Activated gamma-delta T cell (primary cell): ENCODE measurements at places on chromosomes 1 and 21.

DNA sequence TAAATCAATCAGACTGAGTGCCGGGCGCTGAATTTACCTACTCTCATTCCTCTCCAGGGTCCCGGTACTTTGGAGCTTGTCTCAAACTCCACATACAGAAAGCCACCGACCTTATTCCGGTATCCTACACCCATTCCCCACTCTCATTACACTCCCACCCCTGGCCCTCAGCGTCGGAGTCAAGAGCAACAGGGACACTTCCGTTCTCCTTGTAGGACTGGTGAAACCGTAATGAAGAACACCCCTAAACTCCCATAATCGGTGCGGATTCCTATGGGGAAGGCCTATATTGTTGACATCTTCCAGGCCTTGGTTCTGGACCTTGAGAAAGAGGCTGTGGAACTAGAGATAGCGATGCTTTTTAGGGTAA lies 798 bp downstream of the ZBED6 start:
- no peak for DNase-seq

- no peak for DNase-seq
Observed at GRCh38 chr1:29520571-29521437, 284.5 kb downstream of the PTPRU start.

DNA sequence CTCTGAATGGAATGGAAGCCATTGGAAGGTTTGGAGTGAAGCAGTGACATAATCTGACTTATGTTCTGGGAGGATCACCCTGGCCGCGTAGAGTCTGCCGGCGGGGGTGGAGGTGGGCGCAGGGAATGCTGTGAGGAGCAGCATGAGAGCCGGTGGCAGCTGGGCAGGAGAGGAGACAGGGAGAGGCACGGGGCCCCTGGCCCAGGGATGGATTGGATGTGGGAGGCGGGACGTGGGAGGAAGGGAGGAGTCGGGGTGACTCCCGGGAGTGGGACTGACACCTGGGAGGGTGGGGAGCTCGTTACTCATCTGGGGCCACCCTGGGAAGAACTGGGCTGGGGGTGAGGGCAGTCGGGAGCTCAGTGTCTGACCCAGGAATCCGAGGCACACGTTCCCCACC lies 10.4 kb upstream of the KCNAB2 start:
- no peak for DNase-seq

DNA sequence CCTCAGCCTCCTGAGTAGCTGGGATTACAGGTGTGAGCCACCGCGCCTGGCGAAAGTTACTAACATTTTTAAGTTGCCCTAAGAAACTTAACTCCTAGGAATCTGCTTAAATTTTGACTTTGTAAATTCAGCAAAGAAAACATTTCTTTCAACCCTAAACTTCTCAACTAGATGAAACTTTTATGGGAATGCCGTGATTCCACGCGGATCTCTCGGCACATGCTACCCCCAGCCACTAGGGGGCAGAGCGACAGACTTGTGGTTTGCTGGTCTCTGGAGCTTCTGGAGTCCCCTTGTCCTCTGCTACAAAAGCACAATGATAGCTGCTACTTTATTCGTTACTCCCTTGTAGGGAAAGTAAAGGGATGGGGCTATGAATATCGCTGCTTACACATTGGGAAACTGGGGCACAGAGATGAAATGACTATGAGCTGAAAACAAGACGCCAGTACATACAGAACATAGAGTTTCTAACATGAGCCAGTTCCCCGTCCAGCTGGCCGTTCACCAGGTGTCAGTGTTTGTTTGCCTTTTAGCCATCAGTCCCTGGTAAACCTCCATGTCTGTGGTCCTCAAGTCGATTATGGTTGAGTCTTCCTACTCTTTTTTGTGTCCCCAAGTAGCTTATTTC lies 114.7 kb downstream of the PBX1 start:
- no peak for DNase-seq

GRCh38 chr1:225468270-225469020 lies 40.6 kb upstream of the LBR start:
- DNase-seq: no peak
